ENCODE measurements at places on chromosomes 11 and 22. TPM values are rescaled to one million over a fixed set of nuclear protein-coding genes. Genes with fewer than 3 reads are reported as not detected.

DNA sequence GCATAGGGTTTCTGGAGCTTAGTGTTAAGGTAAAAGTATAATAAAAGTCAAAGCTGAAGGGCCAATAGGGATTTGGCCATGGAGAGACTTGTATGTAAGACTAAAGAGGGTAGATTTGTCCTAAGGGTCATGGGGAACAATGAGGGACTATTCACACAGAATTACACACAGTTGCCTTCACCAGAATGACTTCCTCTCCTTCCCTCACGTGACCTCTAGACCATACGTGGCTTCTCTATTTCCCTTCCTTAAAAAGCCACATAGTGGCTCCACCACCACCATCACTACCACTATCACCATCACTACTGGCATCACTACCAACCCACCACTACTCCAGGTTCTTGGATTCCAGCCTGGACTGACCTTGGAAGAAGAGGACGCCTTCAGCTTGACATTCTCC is 2.8 kb downstream of the HPX start:
- no peak for DNase-seq

DNA sequence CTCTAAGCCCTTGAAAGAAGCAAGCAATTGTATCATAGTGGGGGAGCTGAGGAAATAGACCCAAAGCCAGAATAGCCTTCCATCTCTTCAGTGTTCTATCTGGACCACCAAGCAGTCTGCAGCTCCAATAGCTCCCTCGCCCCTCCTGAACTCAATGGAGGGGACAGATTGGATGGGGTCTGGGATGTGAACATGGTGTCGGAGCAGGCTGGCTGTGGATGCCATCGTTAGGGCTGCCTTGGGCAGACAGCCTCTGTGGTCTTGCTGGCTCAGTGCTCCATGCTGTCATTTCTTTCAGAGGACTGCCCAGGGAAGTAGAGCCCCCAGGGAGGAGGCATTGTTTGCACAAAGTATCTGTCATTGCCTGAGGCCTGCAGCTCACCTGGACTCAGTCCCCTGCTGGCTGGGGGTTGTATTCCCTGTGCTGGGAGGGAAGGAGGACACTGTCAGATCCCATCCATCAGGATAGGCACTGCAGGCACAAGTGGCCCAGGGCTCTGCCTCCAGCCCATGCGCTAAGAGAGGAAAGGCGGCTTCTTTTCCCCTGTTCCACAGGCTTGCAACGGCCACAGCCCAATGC is 537.7 kb downstream of the BUD13 start:
- no peak for DNase-seq

DNA sequence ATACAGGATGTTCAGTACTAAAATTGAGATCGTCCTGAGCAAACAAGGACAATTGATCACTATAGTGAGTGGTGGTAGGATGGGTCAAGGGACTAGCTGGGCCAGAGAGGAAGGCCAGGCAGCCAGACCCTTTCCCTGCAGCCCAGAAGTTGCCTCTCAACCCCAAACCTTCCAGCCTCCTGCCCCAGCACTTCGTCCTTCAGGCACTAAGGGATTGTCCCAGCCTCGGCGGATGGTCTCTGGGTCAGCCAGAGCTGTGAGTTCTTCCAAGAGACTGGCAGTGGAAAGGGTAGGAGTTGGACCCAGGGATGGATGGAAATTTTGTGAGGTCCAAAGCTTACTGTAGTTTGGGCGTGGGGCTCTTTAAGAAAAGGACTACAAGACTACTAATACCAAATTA is 3.6 kb upstream of the LMO1 start:
- DNase-seq: no peak

- peak; percentile 46 for DNase-seq
Observed at GRCh38 chr11:75815345-75816168, 547 bp downstream of the UVRAG start.

DNA sequence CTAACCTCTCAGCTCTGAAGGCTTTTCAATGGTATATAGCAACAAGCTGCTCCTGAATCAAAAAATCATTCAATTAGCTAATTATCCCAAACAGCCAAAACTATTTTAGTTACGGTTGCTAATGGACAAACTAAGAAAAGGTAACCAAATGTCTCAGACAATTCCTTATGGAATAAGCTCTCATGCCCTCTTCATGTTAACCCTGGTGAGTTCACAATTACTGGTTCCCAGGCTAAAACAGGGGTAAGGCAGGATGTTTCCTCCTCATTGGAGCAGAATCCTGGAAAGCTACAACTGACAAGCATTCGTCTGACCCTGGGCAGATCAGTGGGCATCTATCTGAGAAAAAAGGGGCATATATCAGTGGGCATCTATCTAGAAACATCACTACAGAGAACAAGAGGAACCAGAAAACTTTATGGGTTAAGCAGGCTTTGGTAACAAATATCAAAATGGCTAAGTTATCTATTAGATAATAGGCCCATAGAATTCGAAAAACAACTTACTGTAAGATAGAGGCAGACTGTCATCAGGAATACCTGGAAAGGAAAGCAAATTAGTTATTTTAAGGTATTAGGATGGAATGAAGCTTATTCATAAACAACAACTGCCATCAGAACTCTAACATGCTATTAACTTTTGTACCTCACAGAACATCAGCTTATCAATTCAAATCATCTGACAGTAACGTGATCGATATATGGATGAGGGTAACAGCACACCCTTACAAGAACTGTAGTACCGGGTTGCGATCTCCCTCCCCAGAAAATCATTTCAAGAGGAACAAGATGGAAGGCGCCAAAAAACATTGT is 14.8 kb upstream of the WDR74 start:
- DNase-seq: no peak

- no peak for DNase-seq
Observed at GRCh38 chr11:105393326-105393725, 216.5 kb upstream of the GRIA4 start.

- DNase-seq: no peak
Observed at GRCh38 chr11:27694992-27695391, 5.3 kb downstream of the BDNF start.

DNA sequence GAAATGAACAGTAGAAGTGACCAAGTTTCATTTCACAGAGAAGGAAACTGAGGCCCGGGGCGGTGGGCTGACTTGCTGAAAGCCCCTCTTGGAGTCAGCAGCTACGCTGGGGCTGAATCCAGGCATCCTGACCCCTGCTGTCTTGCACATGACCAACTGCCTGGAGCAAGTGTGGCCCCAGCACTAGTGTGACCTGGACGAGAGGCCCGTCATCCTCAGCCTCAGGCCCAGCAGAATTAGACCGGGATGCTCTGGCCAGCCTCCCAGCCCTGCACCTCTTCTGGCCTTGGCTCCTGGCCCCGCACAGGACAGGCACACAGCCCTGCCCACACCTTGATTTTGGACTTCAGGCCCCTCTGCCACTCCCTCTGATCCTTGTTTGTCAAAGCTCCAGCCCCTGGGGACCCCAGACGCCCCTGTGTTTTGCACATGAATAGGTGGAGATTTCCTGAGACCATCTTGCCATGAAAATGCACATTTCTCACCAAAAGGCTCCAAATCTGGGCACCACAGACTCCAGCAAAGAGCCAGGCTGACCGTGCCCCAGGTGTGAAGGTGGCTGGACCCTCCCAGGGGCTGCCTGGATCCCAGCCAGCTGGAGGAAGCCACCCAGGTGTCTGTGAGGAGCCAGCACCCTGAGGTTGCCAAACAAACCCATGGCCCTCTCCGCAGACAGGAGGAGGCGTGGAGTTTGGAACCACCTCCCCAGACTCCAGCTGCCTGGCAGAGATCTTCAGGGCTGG is 24.9 kb downstream of the FGF4 start:
- no peak for DNase-seq

GRCh38 chr11:9142732-9143131 is 51.3 kb upstream of the SCUBE2 start:
- no peak for DNase-seq

- no peak for DNase-seq
Observed at GRCh38 chr11:133843454-133843987, 1.8 kb downstream of the SPATA19 start.

DNA sequence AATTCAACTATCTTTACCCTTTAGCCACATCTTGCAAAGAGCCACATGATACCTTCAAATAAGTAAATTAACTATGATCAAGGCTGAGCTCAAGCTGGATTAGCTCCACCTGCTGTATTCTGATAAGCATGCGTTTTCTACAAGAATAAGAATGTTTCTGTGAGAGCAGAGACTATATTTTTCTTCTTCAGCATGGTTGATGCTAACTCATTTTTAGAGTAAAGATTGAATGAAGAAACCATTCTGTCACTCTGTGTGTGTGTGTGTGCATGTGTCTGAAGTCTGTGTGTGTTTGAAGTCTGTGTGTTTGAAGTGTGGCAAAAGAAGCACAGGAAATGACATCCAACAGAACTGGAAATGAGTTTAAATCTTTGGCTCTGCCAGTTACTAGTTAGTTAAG is 12.0 kb upstream of the LAYN start:
- no peak for DNase-seq

GRCh38 chr22:20218326-20218872 is 49.7 kb downstream of the RTN4R start:
- DNase-seq: no peak

Gene CARD18
- not detected for total RNA-seq

Gene RCOR2
- 0.64 TPM for total RNA-seq

Gene GAB4
- not detected for total RNA-seq

Data from transverse colon (tissue), 4 donors.